ENCODE measurements at places on chromosomes 6 and 20.

GRCh38 chr6:35580836-35581235 is 68.1 kb upstream of the TULP1 start:
- DNase-seq: no peak

GRCh38 chr6:156545931-156546330 is 231.2 kb upstream of the ARID1B start:
- DNase-seq: no peak

- DNase-seq: no peak
These were observed 235.9 kb upstream of the GMDS start for GRCh38 chr6:2481307-2481706.

DNA sequence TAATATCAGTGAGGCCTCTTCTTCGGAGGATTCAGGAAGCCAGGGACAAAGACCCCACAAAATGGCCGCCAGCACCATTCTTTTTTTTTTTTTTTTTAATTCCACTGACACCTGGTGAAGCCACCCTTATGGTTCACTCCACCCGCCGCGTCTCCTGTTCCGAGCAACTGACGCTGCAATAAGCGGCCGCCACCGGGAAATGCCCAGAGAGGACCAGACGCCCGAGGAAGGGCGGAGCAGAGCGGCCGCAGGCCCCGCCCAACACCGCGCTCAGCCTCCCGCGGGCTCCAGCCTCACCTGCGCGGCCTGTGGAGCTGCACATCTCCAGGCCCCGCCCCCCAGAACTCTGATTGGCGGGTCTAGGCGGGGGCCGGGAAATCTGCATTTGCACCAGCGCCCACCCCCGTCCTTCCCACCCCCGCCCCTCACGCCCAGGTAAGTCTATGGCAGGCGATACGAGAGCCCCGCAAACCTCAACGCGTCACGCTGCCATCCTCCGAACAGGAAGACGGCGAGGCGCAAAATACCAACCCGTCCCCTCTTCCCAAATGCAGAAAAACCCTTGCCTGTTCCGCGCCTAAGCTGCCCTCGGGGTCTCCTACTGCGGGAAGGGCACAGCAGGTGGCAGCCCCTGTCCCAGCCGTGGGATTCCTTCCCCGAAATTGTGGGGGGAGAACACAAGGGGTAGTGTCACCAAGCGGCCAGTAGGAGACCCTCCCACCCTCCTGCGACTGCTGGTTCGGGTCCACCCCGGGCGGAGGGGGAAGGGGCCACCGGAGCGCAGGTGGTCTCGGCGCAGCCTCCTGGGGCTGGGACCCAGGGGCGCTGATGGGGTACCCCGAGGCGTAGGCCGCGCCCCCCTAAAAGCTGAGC is 960 bp downstream of the ATP9A start:
- no peak for DNase-seq

GRCh38 chr20:47574616-47575364 is 73.1 kb downstream of the NCOA3 start:
- no peak for DNase-seq

GRCh38 chr6:155894758-155895157 is 439.1 kb upstream of the NOX3 start:
- no peak for DNase-seq

- DNase-seq: no peak
These were observed 24.9 kb downstream of the ITCH start for GRCh38 chr20:34388000-34388399.

GRCh38 chr20:39248171-39248861 is 286.2 kb downstream of the DHX35 start:
- no peak for DNase-seq

DNA sequence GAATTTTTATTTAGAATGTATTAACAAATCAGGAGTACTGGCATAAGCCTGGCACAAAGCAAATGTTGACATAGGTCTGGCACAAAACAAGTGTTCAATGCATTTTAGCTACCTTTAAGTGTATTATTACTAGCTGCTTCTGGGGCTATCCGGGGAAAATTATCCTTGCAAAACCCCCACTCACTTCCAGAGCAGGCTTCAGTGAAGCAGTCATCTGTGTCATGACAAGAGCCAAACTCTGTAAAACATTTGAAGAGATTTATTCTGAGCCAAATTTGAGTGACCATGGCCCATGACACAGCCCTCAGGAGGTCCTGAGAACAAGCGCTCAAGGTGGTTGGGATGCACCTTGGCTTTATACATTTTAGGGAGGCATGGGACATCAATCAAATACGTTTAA is 6.4 kb upstream of the TRIM38 start:
- no peak for DNase-seq

DNA sequence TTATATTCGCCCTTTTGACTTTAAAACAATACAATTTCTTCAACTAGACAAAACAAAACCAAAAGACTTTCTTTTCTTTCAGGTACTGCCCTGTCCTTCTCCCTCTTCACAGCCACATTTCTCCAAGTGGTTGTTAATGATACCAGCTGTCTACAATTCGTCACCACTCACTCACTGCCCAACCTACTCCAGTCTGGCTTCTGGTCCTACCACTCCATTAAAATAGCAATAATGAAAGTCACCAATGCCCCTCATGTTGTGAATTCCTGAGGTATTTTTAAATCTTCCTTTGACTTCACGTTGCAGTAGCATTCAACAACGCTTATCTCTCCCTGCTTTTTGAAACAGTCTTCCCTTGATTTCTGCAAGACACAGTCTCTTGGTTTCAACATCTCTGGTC is 11.6 kb upstream of the MAN1A1 start:
- DNase-seq: no peak
